ENCODE measurements at places on chromosomes 5 and 9.

GRCh38 chr9:23643656-23644258, 182.3 kb downstream of the ELAVL2 start:
- DNase-seq: no peak

GRCh38 chr9:80188579-80188978, 616.8 kb downstream of the TLE4 start:
- DNase-seq: no peak

- peak; percentile 18 for DNase-seq
Observed at GRCh38 chr9:30382271-30382670, 2002.2 kb upstream of the ACO1 start.

- DNase-seq: no peak
Observed at GRCh38 chr9:19456426-19456825, 47.6 kb downstream of the ACER2 start.

GRCh38 chr9:109107402-109108240, 12.1 kb downstream of the TMEM245 start:
- peak; percentile 49 for DNase-seq
